Iris pigment epithelial cell (primary cell): ENCODE measurements at places on chromosomes 7 and 10.

- DNase-seq: no peak
These were observed 323.1 kb upstream of the GALNT17 start for GRCh38 chr7:70808876-70809275.

DNA sequence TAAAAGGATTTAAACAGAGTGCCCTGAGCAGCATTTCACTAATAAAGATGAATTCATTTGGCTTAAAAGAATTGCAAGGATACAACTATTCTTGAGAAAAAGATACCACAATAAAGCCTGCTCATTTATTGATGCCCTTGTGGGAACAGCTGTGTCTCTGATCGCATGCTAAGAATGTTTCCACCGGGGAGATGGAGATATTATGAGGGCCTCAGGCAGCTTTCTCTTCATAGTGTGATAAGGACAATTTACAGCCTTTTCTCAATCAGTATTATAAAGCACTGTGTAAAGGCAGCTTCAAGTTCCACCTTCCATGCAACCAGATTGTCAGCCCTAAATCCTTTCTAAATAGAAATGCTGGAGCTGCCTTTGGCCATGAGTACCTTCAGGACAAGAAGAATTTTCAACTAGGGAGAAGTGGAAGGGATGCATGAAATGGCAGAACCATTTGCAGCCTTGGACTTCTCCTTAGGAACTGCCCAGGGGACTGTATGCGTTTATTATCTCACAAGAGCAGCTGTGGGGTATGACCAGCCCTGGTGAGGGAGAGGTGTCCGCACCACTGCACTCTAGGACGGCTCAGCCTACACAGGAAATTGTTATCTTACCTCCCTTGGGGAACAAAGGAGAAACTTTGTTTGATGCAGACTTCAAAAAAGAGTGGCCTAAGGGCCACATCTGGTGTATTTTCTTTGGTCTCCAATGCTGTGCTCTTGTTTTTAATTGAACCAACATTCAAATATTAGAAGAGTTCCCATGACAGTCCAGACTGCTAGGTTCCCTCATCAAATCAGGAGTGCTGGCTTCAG is 116.9 kb upstream of the PCGF5 start:
- no peak for DNase-seq

- no peak for DNase-seq
These were observed 36.6 kb upstream of the BHLHA15 start for GRCh38 chr7:98174334-98175259.

DNA sequence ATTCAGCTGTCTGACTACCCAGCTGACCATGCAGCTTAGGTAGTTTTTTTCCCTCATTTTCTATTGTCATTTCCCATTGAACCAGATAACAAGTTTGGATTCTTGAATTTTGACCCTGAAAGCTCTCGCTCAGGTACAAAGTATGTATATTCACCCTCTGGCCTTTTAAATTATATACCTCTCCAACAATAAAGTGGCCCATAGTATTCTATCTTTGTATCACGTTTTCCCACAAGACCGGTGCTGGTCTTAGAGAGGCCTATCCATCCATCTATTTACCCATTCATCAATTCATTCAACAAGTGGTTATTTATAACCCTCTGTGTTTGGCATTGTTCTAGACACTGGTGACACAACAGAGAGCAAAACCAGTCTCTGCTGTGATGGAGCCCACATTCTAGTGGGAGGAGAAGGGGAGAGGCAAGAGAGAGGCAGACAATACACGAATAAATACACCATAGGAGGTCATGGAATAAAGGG is 35.2 kb upstream of the NPSR1 start:
- DNase-seq: no peak

DNA sequence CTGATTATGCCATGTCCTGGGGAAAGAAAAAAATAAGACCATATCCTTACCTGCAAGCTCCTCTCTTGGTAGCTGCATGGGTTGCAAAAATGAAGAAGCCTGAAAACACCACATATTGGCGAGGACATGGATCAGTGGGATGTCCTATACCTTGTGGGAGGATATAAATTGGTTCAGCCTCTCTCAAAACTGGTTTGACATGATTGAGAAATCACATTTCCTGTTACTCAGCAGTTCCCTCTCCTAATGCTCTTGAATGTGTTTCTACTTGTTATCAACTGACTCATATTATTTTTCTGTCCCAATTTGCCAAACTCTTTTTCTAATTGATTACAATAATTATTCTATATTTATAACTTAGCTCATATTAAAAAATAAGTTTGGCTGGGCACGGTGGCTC is 380.2 kb downstream of the EXOC4 start:
- peak; percentile 87 for DNase-seq
